ENCODE measurements at places on chromosomes 3 and 15.

- no peak for DNase-seq
Observed at GRCh38 chr3:29746163-29746760, 465.4 kb downstream of the RBMS3 start.

DNA sequence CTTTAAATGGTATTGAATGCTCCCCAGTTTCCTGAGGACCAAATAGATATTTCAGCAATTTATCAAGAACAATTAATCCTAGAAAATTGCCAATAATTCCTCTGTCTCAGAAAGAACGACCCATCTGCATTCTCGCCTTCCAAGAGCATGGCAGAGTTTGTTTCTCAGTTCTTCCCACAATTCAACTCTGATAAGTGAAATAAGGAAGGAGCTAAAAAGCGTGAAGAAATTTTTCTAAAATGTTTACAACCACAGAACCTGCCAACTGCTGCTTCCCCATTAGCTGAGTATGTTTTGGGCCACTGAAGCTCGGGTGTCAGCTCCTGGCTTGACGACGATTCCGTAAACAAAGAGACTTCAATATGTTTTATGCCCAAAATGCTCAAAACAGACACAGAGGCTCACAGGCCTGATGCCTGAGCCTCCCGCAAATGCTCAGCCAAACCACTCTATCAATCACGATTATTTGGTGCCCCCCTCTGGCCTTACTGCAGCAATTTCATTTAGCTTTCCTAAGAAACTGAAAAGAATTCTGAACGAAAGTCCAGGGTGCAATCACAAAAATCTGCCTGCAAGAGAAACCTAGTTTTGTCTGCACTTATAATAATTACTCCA lies 259.2 kb upstream of the CCDC54 start:
- peak; percentile 33 for DNase-seq

- DNase-seq = no peak
Observed at GRCh38 chr3:13200465-13200864, 127.2 kb upstream of the IQSEC1 start.

DNA sequence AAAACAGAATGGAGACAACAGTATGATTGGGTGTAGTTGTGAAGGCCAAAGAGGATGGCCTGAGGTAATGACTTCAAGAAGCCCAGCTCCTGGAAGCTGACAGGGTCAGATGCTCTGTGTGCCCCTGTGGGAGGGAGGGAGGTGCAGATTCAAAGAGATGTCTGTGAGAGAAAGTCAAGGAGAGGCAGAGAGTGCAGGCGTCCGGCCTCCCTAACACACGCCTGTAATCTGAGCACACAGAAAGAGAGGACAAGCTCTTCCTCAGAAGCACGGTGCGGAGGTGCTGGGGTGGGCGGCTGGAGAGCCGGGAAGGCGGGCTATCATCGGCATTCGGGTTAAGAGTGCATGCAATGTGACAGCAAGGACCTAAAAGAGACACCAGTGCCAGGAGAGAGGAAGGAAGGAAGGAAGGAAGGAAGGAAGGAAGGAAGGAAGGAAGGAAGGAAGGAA lies 238.2 kb upstream of the HES1 start:
- no peak for DNase-seq

- no peak for DNase-seq
Observed at GRCh38 chr3:143974271-143975238, 2.9 kb downstream of the DIPK2A start.

- no peak for DNase-seq
Observed at GRCh38 chr15:38868326-38869114, 303.9 kb upstream of the RASGRP1 start.

DNA sequence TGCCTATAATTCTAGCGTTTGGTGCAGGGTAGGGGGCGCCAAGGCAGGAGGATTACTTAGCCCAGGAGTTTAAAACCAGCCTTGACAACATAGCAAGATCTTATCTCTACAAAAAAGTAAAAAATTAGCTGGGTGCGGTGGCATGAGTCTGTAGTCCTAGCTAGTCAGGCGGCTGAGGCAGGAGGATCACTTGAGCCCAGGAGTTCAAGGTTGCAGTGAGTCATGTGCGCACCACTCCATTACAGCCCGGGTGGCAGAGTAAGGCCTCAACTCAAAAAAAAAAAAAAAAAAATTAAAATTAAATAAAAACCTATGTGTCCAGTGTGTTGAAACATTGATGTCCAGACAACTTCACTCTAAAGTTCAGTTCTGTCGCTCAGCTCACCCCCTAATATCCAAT lies 78.2 kb upstream of the SOX2 start:
- DNase-seq = no peak

GRCh38 chr3:167913219-167913835 lies 177.8 kb downstream of the SERPINI1 start:
- DNase-seq = no peak

- no peak for DNase-seq
Observed at GRCh38 chr3:154143873-154144272, 22.7 kb downstream of the ARHGEF26 start.

DNA sequence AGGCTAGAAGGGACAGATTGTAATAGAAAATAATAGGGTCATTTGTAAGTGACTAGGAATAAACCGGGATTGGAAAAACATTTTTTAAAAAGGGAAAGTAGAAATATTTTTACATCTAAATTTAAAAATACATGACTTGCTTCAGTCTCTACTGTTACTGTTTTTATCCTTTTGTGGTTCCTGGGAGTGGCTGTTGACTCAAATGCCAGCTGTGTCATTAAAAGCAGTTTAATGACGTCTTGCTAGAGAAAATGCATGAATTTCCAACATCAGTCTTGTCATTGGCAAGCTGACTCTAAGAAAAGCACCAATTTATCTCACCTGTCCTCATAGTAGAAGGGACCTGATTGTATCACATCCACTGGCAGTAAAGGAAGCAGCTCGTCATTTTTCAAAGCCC lies 16.7 kb upstream of the LCMT2 start:
- DNase-seq = no peak

- no peak for DNase-seq
Observed at GRCh38 chr15:47398132-47398531, 319.2 kb upstream of the SEMA6D start.

GRCh38 chr3:58246148-58247047 lies 8.8 kb downstream of the ABHD6 start:
- DNase-seq = no peak
